Smooth muscle cell of the brain vasculature (primary cell): ENCODE measurements at places on chromosomes 1 and 21.

DNA sequence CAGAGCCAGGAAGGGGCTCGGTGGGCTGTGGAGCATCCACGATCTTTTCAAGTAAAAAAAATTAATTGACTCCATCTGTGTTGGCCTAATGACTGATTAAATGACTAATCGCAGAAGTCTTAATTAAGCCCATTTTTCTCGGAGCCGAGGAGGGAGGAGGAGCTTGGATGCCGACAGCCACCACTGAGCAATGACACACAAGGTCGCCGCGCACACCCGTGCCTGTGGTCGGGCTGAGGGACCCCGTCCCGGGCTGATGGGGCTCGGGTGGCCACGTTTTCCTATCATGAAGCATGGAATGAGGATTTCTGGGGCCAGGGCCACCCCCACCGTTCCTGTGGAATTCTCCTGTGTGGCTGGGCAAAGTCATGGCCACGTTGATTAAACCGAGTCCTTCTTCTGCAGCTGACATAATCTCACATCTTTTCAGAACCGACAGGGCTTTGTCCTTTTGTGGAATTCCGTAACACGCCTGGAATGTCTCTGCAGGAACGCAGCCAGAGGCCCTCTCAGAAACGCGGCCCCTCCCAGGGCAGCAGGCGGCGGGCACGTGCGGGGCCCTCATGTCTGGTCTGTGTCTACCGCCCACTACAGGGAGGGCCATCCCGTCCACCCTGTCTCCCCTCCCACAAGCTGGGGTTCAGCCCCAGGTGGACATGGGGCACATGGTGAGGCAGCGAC lies 60.7 kb downstream of the MORN1 start:
- DNase-seq = peak; percentile 29

DNA sequence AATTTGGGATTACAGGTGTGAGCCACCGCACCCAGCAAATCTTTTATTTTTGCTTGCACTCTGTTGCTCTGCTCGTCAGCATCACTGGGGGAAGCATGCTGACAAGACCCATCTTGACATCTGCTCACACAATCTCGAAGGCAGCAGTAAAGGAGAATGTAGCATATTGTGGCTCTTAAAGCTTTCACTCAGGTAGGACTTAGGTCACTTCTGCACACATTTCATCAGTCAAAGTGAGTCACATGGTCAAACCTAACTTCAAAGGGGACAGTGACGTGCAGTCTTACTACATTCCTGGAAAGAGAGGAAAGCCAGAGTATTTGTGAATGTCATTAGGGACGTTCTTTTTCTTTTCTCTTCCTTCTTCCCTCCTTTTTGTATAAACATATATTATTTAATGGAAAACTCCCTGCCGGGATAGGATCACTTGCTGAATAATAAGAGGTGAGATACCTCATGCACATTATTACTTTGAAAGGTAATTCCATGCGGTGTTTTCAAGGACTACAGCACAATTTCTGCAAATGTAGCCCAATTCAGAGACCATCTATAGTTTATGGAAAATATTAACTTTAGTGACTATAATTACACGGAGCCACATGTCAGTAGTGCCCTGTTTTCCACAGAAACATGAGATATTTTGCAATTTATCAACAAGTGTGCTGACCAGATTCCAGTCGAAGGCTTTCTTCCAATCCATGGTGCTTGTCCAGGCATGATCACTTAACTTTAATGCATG lies 19.3 kb upstream of the ACBD6 start:
- no peak for DNase-seq

DNA sequence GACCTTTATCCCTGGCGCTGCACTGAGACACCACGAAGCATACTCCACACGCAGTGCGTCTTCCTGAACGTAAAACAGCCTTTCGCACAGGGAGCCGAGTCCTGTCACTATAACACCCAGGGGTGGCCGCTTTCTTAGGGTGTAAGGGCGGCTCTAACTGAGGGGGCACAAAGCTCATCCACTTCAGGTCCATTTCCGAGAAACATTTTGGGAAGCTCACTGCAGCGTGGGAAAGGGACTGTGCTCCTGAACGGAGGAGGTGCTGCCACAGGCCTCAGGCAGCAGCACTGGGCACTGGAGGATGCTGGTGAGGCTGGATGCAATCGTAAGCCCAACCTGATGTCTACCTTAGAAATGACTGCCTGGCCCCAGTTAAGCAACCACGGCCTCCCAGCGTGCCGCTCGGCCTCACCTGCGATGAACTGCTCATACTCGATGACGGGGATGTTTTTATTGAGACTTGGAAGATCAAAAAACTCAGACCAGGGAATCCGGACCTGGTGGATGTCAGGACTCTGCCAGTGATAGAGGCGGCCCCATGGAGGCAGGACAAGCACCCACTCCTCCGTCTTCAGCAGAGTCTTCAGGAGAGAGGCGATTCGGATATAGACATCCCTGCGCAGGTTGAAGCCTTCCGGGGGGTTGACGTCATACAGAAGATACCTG lies 2.3 kb downstream of the POFUT2 start:
- DNase-seq = no peak

- DNase-seq = no peak
Measured at GRCh38 chr1:37817481-37817880, 9.5 kb upstream of the YRDC start.

DNA sequence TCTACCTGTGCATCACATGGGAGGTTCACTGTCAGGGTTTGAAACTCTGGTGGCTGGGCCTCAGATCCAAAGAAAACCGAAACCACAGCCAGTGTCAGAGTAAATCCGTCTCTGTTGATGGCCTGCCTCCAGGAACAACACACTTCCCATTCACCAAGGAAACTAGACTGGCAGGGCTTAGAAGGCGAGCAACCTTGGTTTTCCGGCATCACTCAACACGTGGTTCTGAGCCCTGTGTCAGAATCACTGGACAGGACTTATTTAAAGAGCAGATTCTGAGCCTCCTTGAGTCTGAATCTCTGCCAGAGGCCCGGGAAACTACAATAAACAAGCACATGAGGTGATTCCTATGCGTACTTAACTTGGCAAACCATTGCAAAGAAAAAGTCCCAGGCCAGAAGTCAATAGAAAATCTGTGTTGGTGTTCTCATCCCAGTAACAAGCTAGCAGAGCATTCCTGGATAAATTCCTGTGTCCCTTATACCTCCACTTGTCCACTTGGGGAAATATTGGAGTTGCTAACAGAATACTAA lies 70.0 kb downstream of the KCTD3 start:
- DNase-seq = peak; percentile 36
